ENCODE measurements at places on chromosomes 1 and 21.

DNA sequence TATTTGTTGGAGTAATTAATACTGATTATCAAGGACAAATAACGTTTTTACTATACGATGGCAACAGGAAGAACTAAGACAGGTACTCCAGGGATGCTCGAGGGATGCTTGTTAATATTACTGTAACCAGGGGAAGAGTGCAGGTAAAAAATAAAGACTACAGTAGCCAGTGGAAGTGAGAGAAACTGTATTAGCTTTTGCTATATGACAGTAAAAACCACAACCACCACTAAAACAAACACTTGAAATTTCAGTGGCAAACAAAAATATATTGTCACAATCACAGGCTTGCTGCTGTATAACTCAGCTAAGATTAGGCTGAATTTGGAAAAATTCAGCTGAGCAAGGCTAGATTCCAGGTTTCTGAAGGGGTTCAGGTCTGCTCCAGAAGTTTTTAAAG is 812.6 kb upstream of the ADGRL4 start:
- DNase-seq = no peak

DNA sequence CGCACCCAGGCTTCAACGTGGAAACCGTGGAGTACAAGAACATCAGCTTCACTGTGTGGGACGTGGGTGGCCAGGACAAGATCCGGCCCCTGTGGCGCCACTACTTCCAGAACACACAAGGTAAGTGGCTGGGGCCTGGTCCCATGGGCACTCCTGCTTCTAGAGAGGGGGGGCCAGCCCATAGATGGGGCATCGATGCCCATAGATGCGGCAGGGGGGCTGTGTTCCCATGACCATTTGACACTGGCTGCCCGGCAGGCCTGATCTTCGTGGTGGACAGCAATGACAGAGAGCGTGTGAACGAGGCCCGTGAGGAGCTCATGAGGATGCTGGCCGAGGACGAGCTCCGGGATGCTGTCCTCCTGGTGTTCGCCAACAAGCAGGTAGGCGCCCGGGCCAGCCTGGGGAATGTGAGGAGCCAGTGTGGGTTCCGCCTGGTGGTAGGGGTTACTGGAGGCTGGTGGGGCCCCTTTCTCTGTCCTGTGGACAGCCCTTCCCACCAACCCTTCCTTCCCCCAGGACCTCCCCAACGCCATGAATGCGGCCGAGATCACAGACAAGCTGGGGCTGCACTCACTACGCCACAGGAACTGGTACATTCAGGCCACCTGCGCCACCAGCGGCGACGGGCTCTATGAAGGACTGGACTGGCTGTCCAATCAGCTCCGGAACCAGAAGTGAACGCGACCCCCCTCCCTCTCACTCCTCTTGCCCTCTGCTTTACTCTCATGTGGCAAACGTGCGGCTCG is 5.6 kb downstream of the C1orf35 start:
- no peak for DNase-seq

DNA sequence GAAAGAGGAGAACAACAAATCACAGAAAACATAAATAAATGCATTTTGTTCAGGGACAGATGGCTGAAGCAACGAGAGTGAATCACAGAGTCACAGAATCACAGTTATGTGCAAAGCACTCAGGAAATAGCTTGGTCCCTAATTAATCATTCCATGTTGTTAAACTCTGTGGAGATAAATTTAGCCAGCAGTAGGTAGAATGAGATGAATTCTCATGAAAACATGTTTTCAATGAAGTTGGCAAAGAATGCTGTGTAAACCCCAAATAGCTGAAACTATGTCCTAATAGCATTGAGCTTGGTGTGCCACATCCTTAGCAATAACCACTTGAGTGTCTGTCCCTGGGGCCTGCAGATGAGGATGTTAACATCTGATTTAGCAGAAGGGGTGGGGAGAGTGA is 20.4 kb downstream of the LEPR start:
- no peak for DNase-seq

DNA sequence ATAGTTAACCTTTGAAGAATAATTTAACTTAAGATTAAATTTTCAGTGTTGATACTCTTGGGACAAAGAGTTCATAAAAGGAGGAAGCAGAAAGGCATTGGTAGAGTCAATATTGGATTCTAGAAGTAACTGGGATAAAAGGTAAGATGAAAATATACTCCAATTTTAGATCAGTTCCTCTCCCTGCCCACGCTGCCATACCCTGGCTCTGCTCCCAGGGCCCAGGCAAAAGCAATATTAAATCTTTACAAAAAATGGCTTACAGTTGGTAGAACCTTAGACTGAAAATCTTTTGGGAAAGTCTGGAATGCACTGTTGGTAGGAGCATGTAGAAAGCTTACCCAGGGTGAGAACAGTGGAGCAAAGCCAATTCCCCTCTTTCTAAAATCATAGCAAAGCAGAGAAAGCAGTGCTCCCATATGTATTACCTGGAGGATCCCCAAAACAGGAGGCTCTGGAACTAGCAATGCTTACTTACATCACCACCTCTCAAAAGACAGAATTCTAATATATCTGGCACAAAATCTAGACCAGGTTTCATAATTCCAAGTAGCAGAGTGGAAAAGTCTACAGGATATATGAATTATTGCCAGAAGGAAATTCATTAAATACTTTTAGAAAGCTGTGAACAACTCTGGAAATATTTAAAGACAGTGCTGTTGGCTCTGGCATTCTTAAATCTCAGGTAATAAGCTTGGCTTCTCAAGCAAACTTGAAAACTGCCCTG is 24.5 kb downstream of the KIAA0319L start:
- DNase-seq = no peak

DNA sequence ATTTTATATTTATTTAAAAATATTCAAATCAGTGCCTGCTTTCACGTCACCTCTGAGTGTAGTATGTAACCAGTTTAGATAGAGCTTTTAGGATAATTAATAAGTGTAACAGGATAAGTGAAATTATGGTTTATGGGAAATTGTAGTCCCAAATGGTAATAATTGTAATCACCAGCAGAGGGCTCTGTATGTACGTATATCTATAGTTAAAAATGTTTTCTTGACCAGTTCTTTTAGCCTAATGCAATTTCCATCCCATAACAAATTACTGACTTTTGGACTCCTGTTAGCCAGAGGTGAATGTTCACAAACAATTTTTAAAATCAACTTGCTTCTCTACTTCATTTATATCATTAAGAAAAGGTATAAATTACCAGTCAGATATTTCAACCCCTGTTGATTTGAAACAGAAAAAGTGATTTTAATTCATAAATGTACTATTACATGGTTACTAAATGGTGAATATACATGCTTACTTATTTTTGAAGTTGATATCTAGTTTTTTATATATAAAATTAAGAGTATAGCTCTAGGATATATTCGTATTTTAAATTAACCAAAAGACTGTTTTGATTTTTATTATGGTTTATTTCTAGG is 25.3 kb downstream of the SLC30A7 start:
- peak; percentile 74 for DNase-seq

DNA sequence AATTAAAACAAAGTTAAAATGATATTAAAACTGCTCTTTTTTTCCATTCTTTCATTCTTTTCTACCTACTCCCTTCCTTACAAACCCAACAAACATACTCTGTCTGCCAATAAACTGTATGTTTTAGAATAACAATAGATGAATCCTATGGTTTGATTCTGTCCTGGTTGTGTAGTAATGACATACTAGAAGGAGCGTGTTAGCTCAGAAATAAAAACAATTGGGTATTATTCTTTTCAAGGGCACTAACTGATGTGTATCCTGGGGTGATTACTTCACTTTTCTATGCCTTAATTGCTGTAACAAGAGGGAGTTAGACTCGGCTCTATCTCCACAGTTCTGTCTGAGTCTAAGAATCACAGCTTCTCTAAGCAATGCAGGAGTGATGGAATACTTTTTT is 194.4 kb downstream of the GIPC2 start:
- no peak for DNase-seq

All from dermis microvascular lymphatic vessel endothelial cell (primary cell).